ENCODE measurements at places on chromosomes 1 and 21.

GRCh38 chr1:180486092-180486491, 16.3 kb downstream of the ACBD6 start:
- DNase-seq = no peak

GRCh38 chr1:31754397-31754796, 9.7 kb downstream of the ADGRB2 start:
- no peak for DNase-seq

GRCh38 chr1:164982545-164982944, 374.0 kb downstream of the LMX1A start:
- DNase-seq = no peak

DNA sequence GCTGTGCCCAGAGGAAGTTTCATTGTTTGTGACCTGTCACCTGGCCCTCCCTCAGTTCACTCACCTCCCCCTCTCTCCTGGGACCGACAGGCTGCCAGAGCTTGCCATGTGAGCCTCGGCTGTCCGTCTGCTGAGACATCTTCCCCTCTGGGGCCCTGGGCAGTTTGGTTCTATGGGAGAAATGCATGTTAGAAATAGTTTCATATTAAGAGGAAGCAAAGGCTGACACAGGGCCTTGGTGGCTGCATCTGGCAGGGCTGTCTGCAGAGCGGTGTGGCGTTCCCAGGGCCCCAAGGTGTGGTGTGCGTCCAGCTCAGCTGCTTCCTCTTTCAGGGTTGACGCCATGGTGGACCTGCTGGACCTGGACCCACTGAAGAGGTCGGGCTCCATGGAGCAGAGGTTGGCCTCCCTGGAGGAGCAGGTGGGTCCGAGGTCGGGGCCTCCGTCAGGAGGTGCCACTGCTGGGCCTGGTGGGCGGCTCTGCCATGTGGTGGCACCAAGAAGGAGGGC, 31.9 kb upstream of the LRRC3 start:
- no peak for DNase-seq

All from CD4-positive, alpha-beta T cell treated with Interferon alpha-2 for 1 hour (primary cell).